ENCODE measurements at places on chromosomes 3 and 15.

- no peak for DNase-seq
These were observed 13.3 kb downstream of the ITIH4 start for GRCh38 chr3:52817221-52817620.

GRCh38 chr3:82629937-82630336 lies 868.5 kb upstream of the GBE1 start:
- DNase-seq: no peak

DNA sequence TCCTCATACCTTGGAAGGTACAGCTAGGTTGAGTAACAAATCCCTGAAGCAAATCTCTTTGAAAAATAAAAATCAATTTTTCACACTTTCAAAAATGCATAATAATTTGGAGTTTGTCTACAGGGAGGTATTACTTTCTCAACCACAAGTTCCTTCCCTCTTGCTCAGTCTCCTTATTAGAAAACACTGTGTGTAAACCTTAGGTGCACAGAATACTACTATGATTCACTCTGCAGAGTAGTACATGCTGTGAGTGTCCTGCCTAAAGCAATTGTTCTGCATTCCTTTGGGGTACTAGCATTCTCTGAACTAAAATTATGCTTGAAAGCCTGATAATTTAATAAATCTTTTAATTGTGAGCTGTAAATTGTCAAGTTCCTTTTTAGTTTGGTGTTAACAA lies 115.9 kb upstream of the EPHA3 start:
- DNase-seq: no peak

DNA sequence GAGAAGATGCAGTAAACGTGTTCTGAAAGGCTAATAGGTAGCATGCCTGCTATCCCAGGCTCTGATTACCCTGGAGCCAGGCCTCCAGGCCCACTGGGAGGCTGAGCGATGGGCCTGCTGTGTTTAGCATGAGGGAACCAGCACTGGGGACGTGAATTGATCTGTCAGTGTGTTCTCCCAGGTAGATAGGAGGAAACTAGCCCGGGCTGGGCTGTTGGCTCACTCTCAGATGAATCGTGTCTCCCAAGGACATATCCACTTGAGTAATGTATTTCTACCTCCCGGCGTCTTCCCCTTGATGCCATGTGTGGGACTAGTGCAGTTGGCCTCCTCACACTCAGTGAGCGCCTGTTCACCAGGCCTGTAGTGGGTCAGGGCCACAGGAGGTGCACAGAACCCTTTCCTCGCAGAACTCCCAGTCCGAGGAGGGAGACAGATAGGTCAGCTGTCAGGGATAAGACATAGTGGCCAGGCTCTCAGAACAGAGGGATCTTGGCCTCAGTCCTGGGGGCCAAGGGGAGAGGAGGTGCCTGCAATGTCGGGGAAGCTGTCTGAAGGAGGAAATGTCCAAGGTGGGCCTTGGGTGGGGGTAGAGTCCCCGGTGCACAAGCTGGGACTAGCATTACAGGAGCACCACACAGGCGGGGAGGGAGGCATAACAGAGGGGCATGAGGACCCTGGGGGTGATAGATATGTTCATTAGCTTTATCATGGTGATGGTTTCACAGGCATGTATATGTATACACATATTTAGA lies 111.7 kb downstream of the DNAJB8 start:
- DNase-seq: no peak

DNA sequence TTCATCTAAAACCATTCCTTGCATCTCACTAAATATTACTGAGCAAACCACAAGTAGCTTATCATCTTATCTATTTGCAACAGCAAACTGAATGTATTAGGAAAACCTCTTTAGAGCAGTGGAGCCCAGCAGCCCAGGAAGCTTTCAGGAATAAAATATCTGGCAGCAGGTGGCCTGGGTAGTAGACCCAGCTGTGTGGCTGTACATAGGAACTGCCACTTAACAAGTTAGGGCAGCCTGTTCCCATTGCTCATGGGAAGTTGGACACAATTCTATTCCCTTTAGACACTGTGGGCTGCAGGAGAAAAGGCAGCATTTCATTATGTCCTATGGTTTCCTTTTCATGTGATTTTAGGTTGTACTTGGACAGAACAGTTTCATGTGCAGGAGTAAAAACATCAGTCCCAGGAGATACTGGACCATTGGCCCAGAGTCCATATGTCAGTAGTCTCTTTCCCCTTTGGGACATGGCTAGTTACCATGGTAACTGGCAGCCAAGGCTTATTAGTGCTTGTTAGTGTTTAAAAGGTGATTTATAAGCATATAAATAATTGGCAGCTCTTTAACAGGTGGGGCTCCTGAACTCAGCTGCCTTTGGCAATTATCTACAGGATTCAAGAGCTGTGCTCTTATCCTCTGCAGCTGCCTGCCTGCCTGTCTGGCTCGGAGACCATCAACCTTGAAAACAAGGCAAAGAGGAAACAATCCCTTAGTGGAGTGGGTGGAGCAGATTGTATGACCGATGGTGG lies 28.9 kb upstream of the LSAMP start:
- no peak for DNase-seq

DNA sequence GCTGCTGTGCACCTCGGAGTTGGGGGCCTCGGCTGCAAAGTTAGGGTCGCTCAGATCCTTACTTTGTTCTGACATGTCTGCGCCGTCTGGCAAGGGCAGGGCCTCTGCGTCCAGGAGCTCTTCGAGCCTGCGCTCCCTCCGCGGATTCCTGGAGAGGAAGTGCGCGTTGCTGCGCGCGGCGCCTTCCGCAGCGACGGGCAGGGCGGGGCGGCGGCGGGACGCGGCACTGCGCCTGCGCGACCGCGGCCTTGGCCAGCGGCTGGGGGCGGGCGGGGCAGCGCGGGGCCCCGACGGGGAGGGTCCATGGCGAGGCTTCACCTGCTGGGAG lies at the start of gene NDN:
TSS of gene NDN (minus strand) at position 163 of the 328 bp plus-strand sequence. CDS start at position 75, 88 bp downstream.
- peak; percentile 27 for DNase-seq

DNA sequence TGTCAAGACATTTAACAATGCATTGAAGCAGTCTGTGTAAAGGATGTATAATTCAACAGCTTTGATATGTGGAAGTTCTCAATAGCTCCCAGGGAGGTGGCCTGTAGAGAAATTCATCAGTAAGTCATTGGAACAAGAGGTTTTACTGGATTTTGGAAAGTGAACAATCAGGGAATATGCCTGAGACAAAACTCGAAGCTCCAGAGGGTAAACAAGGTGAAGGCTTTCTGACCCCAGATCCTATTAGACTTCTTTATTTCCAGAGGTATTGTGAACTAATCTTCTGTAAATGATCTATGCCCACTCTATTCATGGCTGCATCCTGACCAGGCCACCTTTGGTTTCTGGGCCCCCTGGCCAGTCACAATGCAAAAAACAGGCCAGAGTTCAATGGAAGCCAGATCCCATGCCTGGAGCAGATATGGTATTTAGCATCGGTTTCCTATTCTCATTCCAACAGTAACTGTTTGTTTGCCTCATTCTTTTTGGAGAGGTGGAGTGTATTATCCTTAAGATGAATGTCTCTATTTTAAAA lies 177.3 kb downstream of the SATB1 start:
- DNase-seq: no peak

GRCh38 chr3:160685144-160685766 lies 8.3 kb downstream of the ARL14 start:
- no peak for DNase-seq

GRCh38 chr3:19147905-19148767 lies at the start of gene KCNH8:
KCNH8 (plus strand) TSS chr3:19148510; CDS start chr3:19148720, 210 bp downstream.
- no peak for DNase-seq

DNA sequence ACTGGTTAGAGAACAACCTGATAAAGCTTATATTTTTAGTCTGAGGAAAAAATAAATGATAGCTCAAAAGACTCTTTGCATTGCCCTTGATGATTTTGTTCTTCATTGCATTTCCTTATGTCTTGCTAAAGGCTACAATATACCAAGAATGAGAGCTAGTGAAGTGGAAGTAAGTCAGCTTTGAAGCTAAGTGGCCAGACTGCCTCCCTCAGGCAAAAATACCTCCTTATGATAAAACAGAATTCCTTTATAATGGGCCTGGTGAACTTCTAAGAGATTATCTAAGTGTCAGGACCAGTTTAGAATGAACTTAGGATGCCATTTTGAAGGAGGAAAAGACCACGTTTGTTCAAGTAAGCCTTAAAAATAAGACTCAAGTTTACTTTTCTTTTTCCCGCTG lies 678.4 kb downstream of the ROBO2 start:
- no peak for DNase-seq

DNA sequence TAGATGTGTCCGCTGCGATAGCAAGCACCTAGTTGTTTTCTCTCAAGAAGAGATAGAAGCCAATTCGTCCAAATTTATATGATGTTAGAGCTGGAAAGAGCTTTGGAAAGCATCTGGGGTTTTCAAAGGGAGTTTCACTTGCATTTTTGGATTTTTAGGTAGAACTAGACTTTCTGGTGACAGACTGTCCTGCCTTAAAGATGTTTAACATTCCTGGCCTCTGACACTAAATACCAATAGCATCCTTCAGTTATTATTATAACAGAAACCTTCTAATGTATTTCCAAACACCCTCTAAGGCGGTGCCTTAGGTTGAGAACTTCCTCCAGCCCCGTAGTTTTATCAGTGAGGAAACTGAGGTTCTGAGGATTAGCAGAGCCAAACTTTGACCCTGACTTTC lies 305.3 kb downstream of the SATB1 start:
- DNase-seq: no peak

- no peak for DNase-seq
These were observed 105.9 kb upstream of the AGBL1 start for GRCh38 chr15:85973584-85974347.

GRCh38 chr15:62742409-62743171 lies 300.0 kb upstream of the TPM1 start:
- DNase-seq: peak; percentile 49

GRCh38 chr3:69890084-69890483 lies 109.4 kb upstream of the SAMMSON start:
- DNase-seq: peak; percentile 12

- no peak for DNase-seq
These were observed 13.4 kb upstream of the TBC1D5 start for GRCh38 chr3:17755836-17756235.

DNA sequence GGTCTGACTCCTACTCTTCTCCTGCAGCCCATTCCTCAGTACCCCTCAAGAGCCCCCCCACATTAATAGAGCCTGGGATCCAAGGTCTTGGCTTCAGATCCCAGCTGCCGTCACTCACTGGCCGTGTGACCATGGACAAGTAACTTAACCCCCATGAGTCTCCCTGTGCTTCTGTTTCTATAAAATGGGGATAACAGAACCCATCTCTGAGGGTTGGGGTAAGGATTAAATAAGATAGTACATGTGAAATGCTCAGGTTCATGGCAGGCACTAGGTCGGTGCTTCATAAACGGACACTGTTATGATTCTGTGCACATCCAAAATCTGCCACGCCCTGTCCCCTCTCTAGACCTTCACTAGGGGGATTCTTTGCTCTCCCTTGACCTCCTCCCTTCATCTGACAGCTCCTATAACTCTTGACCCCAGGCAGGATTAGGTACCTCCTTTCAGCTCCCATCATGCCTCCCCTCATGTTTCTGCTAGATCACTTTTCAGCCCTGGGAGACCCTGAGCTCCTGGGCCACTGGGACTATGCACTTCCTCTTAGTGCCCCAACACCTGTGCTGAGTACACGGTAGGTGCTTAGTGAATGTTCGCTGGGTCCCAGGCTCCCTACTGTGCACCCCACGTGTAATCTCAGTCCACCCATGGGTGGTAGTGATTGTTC lies 1.5 kb downstream of the CAND2 start:
- DNase-seq: no peak

DNA sequence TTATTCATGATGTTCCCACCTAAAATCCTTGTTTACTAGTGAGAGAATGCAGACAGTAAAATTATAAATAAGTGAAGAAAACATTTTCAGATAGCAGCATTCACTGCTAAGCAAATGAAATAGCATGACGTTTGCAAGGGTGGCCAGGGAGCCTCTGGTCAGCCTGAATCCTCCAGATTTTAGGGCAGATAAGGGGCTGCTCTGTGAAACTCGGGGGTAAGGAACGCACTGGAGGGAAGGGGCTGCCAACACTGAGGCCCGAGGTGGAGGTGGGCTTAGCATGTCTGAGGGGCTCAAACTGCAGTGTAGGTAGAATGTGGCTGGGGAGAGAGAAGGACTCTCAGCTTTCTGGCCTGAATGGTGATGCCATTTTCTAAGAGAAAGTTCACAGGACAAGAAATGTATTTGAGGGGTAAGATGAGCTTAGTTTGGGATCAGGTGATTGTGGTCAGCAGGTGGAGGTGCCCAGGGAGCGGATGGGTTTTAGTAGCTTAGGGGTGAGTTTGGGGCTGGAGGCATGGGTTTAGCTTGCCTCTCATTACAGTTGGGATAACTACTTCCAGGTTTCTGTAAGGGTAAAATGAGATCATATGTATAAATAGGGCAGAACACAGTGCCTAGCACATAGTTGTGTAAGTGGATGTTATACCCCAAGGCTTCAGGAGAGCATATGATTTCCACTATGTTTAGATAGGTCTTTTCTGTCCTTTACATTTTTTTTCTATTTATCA lies 20.5 kb downstream of the GPR171 start:
- DNase-seq: no peak

- DNase-seq: no peak
These were observed 6.3 kb downstream of the ZNF774 start for GRCh38 chr15:90358124-90359033.

DNA sequence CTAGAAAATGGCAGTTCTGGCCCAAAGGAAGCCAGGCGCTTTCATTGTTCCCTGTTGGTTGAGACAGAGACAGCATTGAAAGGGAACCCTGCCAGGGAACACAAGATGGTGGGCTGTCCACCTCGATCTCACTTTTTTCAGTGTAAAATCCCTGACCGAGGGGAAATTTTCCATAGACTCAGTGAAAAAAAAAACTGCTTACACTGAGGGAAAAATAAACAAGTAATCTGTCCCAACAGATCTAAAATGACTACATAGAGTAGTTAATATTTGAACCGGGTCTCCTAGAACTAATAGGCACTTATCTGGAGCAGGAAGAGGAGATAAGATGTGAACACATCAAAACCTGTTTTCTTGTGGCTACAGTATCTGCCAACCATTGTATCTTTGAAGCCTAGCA lies 763.4 kb upstream of the GOLIM4 start:
- no peak for DNase-seq

DNA sequence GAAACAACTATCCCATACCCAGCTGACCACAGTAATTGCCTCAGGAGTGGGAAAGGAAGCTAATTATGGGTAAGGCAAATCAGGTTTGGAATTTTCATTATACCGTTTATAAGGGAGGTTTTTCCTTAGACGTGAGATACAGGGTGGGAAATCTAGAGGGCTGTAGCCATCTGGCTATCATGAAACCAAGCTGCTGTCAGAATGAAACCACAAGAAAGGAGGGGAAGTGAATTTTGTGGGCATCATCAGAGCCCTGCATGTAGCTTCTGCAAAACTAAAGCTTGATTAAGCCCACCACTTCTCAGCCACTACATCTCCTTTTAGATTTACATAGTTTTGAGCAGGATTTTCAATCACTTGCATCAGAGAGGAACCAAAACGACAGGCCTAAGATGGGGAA lies 893.5 kb downstream of the TUSC7 start:
- no peak for DNase-seq

- no peak for DNase-seq
These were observed 64.6 kb upstream of the PFN2 start for GRCh38 chr3:150035301-150035779.

- no peak for DNase-seq
These were observed 188.1 kb upstream of the TSC22D2 start for GRCh38 chr3:150220041-150220440.

GRCh38 chr3:188385295-188385694 lies 231.3 kb downstream of the LPP start:
- DNase-seq: no peak

Data from activated CD4-positive, alpha-beta T cell treated with anti-CD3 and anti-CD28 coated beads, Interleukin-2, Interleukin-6, amounts not matched to agents 100 ng/mL and 50 ng/mL, durations not matched to agents 16 hours and 8 hours (primary cell).